T-helper 1 cell (primary cell): ENCODE measurements at places on chromosomes 16 and 17.

DNA sequence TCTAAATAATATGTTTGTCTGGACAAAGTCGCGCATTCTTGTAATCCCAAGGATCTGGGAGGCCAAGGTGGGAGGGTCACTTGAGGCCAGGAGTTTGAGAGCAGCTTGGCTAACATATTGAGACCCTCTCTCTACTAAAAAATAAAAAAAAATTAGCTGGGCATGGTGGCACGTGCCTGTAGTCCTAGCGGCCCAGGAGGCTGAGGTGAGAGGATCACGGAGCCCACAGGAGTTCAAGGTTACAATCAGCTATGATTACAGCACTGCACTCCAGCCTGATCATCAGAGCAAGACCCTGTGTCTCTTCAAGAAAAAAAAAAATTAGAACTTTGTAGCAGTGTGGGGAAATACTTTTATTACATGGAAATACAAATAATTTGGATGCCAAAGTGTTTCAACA lies 6.1 kb upstream of the CHST6 start:
- no peak for DNase-seq

DNA sequence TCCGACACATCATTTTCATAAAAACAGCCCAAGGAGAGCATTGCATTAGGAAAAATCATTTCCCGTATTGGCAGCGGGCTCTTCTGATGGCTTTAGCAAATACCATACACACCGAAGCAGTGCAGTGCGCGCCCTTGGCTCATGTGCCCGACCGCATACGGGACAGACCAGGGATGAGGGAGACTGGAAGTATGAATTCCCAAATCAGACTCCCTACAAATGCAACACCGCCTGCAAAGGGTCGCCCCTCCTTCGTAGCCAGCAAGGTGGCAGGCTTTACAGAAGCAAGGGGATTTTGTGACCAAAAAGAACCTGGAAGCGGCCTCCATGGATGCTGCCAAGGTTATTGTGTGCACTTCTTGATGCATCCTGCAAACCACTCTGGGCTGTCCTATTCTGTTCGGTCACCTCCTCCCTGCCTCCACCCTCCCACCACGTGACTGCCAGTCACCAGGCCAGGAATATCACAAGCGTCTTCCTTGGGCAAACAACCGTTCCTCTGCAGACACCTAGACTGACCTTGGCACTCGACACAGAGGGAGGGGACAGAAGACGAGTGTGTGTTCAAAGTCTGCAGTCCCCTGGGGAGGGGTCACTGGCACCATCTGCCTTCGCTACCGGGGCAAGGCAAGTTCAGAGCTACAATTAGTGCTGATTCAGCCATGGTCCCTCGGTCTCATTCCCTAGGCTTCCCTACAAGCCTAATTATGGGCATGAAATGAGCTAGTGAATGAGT lies 460.4 kb downstream of the SLC39A11 start:
- DNase-seq, result no peak

DNA sequence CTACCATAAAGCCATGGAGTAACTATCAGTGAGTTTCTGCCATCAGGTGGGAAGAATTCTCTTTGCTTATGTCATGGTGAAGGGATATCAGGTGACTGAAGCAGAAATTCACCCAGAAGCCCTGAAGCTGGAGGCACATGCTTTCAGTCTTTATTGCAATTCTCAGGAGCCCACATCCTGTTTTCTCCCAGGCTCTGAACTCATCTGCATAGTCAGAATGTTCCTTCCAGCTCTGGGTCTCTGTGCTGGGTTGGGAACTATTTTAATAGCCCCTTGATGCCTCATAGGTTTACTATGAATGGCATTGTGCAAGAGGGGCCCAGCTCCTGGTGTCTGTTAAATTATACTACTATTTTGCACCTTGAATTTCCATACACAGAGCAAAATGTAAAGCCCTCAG lies 198.4 kb upstream of the SOX9 start:
- no peak for DNase-seq

GRCh38 chr16:78761427-78761826 lies 662.0 kb downstream of the WWOX start:
- DNase-seq, result no peak

DNA sequence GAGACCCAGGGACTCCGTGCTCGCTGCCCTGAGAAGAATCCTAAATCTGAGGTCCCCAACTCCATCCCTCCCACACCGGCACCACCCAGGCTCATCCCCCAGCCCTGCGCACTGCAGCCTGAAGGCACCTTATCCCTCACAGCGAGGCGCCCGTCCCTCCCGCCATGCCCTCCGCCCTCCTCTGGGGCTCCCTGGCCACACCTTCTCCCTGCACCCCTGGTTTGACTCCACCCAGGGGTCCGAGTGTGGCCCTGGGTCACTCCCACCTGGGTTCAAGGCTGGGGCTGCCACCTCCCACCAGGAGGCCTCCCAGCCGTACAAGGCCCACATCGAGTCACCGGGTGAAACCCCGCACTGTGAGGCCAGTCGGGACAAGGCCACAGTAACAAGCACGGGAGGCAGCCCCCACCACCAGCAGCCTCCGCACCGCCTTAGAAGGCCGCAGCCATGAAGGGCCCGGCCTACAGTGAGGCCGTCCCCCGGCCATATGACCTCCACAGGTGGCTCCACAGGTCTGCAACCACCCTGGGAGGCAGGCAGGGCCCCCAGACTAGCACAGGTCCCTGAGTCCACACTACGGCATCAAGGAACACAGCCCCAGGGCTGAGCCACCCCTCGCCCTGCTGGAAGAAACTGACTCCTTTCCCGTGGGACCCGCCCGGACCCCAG lies 8.3 kb downstream of the HAGH start:
- no peak for DNase-seq

DNA sequence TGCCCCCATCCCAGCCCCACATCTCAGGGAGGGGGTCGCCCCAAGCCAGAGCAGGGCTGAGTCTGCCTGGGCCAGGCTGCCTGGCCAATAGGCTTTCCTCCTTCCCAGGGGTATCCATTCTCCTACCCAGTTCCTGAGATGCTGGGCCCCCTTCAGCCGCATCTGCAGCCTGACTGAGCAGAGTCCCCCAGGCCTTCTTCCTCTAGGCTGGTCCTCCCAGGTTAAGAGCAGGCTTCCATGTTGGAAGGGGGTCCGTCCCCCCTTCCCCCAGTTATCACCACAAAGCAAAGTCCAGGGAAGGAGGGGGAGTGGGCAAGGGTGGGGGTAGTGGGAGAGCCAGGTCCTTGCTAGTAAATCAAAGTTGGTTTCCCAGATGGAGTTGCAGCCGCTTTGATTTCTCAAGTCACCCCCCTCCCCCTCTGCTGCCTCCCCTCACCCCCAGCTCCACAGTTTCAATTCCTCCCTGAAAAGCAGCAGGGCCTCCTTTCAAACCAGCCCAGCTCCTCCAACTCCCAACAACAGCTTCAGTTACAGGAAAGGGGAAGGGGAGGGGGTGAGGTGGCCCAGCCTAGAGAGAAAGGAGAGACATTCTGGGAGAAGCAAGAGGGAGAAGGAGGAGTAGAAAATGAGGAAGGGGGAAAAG lies 9.5 kb upstream of the FZD2 start:
- DNase-seq, result no peak

DNA sequence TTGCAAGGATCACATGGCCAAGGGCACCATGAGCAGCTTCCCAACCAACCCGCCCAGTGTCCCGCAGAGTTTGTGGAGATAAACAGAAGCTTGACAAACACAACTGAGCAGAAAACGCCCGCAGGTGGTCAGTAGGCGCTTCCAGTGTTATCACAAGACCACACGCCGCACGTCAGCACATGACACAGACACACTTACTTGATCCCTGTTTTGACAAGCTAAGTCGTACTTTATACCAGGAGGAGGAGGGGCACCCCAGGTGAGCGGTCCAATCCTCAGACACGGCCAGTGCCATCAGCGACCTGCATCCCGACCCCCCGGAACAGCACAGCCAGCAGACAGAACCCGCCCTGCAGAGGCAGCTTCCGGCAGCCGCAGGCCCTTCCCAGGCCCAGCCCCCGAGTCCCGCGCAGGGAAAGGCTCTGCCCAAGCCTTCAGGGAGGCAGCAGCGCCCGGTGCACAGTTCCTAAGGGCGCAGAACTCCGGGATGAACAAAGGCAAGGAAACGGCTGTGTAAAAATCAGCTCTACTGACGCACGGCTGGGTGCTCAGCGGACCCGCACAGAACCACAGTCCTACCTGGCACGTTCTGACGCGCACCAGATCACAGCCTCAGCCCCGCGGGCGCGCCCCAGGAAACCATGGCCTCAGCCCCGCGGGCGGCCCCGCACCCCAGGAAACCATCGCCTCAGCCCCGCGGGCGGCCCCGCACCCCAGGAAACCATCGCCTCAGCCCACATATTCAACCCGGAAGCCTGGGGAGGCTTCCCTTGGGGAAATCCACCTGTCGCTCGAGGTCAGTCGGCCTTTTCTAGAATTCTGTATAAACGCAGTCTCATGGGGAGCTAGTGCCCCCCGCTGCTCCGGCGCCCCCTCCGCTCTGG lies 27.8 kb downstream of the AXIN1 start:
- peak; percentile 73 for DNase-seq

- DNase-seq, result no peak
Measured at GRCh38 chr16:71343078-71343477, 15.4 kb upstream of the CALB2 start.

GRCh38 chr17:21370430-21370829 lies 5.7 kb upstream of the KCNJ12 start:
- DNase-seq, result no peak

- no peak for DNase-seq
Measured at GRCh38 chr17:45977506-45977824, 21.6 kb upstream of the STH start.

DNA sequence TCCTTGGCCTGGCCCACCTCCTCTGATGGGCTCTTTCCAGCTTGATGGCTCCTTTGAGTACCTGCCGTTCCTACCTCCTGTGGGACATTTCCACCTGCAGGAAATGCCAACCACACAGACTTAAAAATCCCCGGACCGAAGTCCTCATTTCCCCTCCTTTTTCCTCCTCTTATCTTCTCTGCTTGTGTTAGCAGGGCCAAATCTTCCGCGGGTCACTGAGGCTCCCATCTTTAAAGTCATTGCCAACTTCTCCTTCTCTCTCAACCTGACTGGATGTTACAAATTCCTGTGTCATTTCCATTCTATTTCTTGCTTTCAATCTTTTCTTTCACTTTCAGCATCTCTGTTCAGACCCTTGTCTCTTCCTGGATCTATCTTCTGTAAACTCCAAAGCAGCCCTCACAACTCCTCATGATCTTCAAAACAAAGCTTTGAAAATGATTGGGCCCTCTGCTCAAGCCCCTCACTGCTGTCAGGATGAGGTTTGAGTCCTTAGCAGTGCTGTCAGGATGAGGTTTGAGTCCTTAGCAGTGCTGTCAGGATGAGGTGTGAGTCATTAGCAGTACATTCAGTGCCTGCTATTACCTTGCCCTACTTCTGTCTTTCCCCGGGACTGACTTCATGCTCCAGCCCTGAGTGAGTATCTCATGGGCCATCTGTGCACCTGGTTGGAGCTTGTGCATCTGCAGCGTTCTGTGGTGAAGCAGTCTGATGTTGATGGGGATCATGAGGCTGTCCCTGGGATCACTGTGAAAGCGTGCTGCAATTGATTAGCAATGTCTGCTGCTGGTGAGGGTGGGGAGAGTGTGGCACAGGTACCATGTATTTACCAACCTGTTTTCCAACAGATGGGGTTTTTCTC lies 100.1 kb downstream of the IRF8 start:
- DNase-seq, result no peak

DNA sequence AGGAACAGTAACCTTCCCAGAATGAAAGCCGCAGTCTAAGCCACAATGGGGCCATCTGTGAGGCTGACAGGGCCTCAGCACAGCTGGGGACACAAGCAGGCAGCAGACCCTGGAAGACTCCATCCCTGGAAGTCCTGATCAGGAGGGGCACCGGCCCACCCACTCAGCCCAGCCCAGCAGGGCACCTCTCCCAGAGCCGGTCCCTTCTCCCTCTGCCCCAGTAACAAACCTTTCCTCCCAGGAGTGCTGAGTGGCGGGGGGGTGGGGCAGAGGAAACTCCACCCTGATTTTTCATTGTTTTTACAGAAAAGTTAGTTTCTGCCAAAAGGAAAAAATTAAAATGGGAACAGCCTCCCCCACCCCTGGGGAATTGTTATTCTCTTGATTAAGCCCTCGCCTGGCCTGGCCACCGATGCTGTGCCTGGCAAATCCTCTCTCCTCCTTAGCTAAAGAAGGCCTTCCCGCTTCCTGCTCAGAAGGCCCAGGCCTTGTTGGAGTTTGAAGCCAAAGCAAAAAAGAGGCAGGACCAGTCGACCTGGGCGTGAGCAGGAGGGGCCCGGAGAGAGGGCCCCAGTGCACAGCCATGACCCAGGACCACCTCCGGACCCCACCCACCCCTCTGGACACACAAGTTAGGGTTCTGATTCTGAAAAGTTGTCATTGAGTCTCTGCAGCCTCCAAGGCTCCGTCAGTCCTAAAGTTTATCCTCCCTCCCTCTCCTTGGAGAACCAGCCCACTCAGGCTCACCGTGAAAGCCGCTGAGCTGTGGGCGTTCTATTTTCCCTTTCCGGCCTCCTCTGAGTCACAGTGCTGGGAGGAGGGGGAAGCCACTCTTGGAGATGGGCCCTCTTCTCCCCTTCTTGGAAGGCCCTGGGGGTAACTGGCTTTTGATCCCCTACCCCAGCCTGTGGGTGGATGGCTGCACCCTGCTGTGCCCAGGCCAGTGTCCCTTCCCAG lies 128.4 kb upstream of the TNRC6C start:
- DNase-seq, result no peak

DNA sequence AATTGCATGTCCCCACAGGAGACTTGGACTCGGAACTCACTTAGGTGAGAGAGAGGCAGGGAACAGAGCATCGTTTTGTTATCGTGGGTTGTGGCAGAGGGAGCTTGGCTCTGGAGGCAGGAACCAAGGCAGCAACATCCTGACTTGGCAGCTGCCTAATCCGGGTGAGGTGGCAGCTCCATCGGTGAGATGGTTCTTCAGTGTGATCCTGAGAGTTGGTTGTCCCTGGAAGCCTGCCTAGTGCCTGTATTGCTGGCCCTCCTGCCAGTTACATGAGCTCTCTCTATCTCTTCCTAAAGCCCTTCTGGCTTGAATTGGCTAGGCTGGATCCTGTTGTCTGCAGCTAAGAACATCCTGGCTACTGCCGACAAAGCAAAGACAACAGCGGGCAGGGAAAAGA lies 19.9 kb upstream of the SEC14L1 start:
- no peak for DNase-seq
